Activated CD4-positive, alpha-beta T cell treated with anti-CD3 and anti-CD28 coated beads, Interleukin-2, Interleukin-4, amounts not matched to agents 100 ng/mL and 50 ng/mL, durations not matched to agents 16 hours and 8 hours (primary cell): ENCODE measurements at places on chromosomes 12 and 14.

- no peak for DNase-seq
These were observed 13.2 kb downstream of the ZNF219 start for GRCh38 chr14:21084998-21085853.

- DNase-seq: peak; percentile 49
These were observed 23.2 kb downstream of the MAPK1IP1L start for GRCh38 chr14:55074662-55075061.

DNA sequence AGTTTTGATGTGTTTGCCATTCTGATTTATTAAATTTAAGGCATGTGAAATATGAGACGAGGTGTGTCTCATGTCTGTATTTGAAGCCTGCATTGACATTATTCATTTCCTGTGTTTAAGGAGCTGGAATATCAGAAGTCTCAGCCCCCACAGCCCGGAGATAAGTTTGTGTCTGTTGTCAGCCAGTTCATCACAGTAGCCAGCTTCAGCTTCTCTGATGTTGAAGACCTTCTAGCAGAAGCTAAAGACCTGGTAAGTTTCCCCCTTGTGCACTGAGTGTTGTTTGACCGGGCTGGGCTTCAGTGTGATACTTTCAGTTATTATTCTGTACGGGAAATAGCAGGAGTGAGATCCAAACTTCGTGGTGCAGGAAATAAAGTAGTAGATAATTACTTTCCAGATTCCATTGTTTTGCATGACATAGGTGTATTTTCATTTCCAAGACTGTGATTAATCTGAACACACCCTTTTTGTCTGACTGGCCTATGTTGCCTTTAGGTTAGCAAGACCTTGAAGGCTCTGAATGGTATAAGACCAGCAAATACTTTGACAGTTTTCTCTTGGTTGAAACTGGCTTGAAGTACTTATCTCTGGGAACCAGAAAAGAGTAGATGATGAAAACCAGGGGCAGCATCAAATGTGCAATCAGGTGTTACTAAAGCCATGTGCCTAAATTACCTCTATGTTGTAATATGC, 101.5 kb downstream of the GPR135 start:
- DNase-seq: no peak

GRCh38 chr12:19451196-19451595, 11.9 kb downstream of the AEBP2 start:
- no peak for DNase-seq

DNA sequence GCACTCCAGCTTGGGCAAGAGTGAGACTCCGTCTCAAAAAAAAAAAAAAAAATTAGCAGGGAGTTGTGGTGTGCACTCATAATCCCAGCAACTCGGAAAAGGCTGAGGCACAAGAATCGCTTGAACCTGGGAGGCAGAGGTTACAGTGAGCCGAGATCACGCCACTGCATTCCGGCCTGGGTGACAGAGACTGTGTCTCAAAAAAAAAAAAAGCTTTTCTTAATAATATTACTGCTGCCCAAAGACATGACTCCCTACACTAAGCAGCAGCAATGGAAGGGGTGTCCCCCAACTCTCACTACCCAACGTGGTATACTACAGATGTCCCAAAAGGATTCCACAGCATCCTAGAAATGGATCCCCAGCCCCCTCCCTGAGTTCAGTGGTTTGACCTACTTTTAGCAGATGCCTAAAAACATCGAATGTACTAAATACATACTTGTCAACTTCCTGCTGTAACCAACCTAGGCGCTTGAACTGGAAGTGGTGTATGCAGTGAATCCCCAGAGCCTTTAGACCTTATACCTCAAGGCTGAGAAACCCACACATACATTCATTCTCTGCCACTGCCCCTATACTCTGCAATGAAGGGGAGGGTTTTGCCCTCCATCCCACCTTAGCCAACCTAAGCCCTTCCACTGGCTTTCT, 8.5 kb upstream of the FKBP11 start:
- DNase-seq: no peak

GRCh38 chr12:119770146-119770545, 102.2 kb downstream of the PRKAB1 start:
- no peak for DNase-seq

DNA sequence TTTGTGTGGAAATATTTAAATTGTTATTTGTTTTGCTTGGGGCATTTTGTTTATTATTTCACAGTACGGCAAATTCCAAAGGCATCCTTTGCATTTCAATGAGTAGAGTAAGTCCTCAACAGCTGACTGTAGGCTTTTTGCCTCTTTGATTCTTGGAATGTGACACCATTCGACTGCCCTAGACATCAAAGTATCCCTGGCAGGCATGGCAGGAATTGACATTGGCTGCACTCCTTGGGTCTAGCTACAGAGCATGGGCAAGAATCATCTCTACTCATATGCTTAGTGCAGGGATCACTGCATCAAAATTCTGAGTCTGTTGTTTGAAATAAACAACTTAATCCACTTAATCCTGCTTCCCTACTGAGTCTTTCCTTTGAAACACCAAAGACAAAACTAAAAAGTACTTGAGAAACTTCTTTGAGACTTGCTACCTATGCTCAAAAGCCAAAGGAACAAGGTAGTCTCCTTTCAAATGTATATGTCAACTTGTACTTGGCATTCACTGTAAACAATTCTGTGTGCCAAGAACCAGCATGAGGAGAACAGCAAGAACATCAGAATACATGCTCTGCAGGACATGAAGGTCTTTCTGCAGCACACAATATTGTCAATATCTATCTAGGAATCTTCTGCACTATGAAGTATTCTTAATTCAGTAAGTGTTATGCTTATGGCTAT, 1569.0 kb upstream of the FLRT2 start:
- no peak for DNase-seq
